Camera-type eye (tissue), 1 donor: ENCODE measurements at places on chromosomes 12 and 14. TPM values are rescaled to one million over a fixed set of nuclear protein-coding genes. Genes with fewer than 3 reads are reported as not detected.

Gene PKP2
- 24.0 TPM for total RNA-seq

Gene EFS
- total RNA-seq: 33.1 TPM

Gene FLRT2
- 89.6 TPM for total RNA-seq

Gene CHGA
- 23.0 TPM for total RNA-seq

Gene CDH24
- total RNA-seq: 17.0 TPM

Gene TAS2R8
- total RNA-seq: not detected

Gene LRRIQ1
- total RNA-seq: 10.1 TPM

Gene MANSC4
- total RNA-seq: not detected

Gene TMEM119
- 51.7 TPM for total RNA-seq

Gene EIF2B1
- 97.0 TPM for total RNA-seq

Gene CCDC196
- total RNA-seq: not detected

Gene PTGER2
- total RNA-seq: 7.5 TPM

Gene CLEC4D
- total RNA-seq: 0.55 TPM

Gene POTEG
- not detected for total RNA-seq

Gene GPRC5D
- total RNA-seq: not detected

Gene KRT85
- 0.27 TPM for total RNA-seq

Gene KRR1
- 87.6 TPM for total RNA-seq

Gene RNASE3
- not detected for total RNA-seq

Gene ART4
- 0.44 TPM for total RNA-seq

Gene COCH
- total RNA-seq: 37.7 TPM

Gene TGFB3
- total RNA-seq: 51.6 TPM

Gene ENDOU
- 1.4 TPM for total RNA-seq
